ENCODE measurements at places on chromosomes 11 and 22.

GRCh38 chr22:30193031-30193775 lies 53.4 kb downstream of the LIF start:
- no peak for DNase-seq

DNA sequence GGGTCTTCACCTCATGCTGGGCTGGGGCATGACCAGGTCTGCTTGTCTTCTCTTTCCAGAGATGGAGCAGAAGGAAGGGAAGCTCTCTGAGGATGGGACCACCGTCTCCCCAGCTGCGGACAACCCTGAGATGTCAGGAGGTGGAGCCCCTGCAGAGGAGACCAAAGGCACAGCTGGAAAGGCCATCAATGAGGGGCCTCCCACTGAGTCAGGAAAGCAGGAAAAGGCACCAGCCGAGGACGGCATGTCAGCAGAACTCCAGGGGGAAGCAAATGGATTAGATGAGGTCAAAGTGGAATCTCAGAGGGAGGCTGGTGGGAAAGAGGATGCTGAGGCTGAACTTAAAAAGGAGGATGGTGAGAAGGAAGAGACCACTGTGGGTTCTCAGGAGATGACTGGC lies 5.2 kb downstream of the SMTNL1 start:
- DNase-seq = no peak

DNA sequence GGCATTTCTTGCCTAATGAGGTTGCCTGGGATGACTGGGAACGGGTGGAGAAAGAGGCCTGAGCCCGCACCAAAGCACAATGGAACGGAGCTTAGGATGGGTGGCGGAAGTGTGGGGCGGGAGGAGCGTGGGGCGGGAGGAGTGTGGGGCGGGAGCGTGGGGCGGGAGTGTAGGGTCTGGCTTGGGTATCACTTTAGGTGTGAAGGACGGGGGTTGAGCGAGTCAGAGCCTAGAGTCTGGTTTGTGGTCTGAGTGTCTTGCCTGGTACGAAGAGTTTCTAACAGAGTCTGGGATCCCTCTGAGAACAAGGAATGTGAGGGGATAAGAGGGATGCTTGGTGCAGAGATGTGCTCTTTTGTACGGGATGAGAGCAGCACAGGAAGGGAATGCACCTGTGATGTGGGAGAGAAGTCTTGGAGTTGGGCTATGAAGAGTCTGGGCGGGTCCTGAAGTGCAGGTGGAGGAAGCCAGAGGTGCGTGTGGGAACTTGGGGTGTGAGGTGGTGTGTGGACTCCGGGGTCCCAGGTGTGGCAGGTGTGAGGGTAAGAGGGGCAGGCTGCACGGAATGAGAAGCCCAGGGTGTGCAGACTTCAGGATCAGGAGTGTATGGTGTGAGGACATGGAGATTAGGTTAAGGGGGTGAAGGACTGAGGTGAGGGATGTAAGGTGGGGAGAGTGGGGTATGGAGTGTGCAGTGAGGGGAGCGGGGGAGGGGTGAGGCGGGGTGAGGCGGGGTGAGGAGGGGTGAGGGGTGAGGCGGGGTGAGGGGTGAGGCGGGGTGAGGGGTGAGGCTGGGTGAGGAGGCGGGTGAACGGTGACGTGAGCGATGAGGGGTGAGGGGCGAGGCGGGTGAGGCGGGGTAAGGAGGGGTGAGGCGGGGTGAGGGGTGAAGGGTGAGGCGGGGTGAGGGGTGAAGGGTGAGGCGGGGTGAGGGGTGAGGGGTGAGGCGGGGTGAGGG lies 1.0 kb downstream of the SYCE3 start:
- no peak for DNase-seq

DNA sequence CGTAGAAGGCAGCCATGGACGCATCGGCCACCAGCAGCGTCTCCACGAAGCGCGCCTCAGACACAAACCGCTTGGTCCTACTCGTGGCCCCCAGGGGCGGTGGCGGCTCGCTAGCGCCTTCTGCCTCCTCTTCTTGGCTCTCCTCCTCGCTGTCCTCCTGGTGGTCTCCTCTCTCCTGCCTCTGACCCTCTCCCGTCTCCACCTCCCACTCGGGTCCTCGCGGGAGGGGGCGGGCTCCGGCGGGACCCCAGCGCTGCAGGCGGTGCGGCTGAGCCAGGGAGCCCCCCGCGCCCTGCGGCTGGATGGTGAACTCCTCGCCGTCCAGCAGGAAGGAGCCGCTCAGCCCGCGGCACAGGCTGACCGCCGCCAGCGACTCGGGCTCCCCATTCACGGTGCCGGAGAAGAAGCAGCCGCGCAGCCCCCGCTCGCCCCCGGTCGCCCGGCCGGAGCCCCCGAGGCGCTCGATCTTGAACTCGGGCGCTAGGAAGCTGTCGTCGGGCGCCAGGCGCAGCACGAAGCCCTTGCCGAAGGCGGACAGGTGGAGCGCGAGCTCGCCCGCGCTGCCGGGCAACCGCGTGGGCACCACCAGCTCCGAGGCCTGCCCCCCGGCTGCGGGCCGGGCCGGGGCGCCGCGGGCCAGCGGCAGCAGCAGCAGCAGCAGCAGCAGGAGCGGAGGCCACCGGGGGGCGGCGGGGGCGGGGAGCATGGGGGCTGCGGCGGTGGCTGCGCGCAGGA lies 661 bp downstream of the ADAMTS8 start:
- DNase-seq = no peak

DNA sequence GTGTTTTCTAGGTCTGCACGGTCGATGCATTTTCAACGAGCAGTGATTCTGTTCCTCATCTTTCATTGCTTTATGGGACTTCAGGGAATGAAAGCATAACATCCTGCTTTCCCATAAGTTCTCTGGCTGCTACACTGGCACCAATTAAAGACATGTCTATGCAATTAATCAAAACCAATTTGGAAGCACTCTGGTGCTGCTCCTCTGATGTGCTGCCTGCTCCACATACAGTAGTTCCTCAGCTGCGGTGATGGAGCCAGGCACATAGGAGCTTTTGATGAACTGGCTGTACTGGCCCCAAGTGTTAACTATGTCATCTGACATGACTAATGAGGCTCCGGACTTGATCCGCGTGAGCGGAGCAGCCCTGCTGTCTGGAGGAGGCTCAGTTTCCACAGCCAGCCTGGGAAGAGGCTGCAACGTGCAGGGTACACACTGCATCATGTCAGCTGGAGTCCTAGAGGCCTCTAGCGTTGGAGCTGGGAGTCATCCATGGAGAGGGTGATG lies 29.8 kb downstream of the GVQW3 start:
- DNase-seq = no peak

- DNase-seq = no peak
Observed at GRCh38 chr11:2549080-2549479, 104.3 kb downstream of the KCNQ1 start.

DNA sequence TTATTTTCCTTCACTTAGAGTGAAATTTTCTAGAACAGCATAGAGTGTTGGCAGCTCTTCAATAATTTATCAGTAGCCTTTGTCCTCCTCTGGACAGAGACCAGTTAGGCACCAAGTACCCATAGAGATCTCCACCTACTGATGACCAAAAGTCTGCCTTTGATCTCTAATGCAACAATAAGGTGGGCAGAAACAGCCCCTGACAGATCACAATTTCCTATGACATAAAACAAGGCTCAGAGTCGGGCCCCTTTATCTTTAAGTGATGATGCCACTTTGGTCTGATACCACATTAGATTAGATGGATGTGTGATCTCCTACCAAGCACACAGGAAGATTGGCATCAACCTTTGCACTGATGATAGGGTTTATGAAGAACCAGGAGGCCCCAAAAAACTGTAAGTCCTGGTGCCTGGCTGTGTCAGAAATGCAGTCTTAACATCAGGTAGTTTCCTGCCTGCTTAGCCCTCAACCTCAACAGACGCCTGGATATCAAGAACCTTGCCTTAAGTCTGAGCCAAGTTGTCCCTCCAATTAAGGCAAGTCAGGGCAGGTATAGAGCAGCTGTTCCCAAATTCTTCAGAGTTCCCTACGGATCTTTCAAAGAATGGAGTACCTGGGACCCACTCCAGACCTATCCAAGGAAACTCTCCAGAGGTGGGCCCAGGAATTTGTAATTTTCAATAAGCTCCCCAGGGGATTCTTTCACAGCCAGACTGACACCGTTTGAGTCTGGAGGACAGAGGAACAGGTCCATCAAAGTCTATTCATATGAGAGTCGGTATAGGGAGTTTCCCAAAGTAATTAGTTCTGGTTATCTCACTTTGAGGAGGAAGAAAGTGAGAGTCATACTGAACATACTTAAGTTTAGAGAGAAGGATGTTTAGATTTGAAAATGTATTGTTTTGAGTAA lies 30.6 kb upstream of the TMPRSS4 start:
- DNase-seq = no peak

DNA sequence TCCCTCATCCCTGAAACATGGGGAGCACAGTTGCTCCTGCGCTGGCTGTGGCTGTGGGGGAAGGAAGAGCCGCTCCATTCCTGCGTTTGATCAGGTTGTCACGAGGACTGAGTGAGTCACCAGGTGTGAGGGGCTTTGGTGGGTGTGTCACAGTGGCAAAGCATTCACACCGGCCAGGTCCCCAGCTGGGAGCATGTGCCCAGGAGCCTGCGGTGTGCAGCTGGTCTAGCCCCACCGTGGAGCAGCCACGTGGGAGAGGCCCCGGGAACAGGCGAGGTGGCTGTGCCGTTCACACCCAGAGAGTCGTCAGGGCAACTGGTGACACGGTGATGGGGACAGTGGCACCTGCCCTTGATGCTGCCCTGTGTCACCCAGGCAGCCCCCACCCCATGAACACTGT lies 47.6 kb upstream of the PPARA start:
- DNase-seq = no peak

GRCh38 chr11:72918851-72919250 lies 104.6 kb downstream of the ATG16L2 start:
- DNase-seq = no peak

DNA sequence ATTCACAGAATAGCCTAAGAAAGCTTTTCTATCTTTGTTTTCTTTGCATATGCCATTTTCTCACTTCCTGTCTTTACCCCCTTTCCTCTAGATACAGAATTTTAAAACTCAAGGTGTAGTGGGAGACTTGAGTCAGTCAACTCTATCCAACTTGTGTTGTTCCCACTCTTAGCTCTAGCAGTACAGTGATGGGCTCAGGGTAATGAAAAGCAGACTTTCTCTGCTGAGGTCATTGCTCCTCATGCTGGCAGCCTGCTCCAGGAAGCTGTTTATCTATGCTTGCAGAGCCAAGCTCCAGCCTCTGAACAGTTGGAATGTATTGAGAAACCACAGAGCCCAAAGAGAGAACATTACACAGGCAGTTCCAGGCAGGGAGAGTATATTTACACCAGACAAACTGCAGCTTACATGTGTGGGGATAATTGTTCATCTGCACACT lies 68.1 kb downstream of the CSTPP1 start:
- DNase-seq = peak; percentile 10

DNA sequence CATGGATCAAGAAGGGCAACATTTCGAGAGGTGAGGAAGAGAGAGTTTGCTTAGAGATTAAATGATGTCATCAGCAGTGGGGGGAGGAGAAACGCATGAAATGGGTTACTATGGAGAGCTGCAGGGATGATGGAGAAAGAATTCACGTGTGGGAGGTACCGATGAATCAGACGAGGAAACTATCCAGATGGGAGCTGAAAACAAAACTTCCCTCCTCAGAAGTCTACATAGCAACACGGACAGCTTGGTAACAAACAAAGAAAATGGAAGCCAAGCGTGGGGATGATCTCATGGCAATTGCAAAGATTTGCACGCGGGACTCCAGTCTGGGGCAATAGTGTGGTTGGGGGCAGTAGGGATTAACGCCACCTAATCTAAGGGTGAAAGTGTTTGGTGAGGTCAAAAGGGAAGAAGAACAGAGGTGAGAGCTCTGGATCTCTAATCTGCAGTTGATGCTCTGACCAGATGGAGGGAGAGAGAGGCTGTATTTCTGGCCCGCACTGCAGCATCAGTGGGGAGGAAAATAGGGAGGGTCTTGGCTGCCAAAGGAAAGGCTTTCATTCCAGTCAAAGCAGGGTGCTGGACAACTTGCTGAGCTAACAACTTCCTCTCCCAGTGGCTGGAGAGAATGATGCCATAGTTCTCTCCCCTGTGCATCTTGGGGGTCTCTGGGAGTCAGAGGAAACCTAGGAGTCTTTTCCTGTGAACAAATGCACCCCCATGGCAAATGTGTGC lies 43.4 kb upstream of the CSNK2A3 start:
- DNase-seq = no peak

DNA sequence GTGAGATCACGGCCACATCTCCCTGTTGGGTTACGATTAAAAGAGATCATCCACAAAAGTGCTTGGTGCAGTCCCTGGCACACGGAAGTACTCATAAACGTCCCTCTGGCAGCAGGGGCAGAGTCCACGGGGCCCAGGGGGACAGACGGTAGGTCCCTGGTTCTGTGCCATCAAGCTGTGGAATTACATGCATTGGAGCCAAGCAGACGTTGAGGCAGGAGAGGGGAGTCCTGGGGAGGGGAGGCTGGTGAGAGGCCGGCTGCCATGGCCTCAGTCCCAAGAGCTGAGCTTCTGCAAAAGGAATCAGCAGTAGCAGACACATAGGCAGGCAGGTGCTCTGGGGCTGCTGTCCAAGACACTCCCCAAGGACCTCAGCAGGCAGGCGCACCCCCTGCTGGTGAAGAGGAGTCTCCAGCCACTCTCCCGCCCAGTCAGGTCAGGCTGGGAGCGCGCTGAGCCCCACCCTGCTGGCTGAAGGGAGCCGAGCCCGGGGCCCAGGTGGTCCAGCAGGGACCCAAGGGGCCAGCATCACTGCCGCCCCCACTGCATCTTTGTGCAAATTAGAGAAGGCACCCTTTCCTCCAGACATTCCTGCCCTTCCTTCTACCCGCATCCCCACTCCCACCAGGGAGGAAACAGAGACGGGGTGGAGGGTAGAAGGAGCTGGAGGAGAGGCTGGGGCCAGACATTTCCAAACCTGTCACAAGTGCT lies 7.6 kb upstream of the KCTD17 start:
- peak; percentile 88 for DNase-seq

GRCh38 chr22:26431261-26431995 lies 2.4 kb downstream of the ASPHD2 start:
- DNase-seq = no peak

DNA sequence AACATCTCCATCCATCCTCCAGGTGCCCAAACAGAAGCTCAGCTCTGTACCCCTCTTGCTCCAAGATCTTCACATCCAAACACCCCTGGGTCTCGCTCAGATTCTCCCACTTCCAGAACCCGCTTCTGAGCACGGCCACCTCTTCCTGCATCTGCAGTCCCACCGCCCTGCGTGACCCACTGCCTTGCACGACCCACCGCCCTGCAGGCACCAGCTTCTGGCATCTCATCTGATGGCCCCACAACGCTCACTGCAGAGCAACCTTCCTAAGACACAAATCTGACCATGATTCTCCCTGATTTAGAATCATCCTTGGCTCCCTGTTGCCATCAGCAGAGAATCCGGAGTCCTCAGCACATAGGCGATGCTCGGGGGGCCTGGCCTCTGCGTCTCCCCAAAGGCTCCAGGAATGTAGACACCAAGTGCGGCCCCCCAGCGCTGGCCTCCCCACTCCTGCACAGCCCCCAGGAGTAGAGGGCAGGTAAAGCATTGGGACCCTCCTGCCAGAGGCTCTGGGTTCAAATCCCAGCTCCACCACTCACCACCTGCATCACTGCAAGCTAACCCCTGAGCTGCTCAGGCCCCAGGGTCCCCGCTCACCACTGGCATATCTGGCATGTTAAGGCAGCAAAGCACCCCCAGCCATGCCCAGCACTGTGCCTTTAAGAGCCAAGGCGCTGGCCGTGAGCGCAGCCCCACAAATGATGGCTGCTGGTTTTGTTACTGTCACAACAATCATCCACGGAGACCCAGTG lies 459.3 kb downstream of the BRD1 start:
- DNase-seq = no peak

GRCh38 chr11:56624661-56625110 lies 10.0 kb upstream of the OR5M1 start:
- DNase-seq = no peak
